Left ventricle myocardium inferior (tissue), 1 donor: ENCODE measurements at places on chromosomes 4 and X. TPM values are rescaled to one million over a fixed set of nuclear protein-coding genes. Genes with fewer than 3 reads are reported as not detected.

DNA sequence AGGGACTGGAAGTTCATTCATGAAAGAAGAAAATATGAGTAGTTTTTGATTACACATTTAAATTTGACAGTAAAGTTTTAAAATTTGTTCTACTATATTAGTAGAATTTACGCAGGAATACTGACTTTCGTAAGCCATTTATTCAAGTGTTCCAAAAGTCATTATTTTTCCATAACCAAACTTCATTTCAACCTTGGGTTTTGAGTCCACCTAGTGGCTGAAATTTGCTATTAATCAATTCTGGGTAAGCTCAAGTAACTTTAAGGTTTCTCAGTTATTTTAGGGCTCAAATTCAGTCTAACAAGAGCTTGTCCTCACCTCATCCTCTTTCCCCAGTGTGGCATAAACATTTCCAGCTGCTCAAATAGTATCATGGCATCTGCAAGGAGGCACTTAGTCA, 175.4 kb downstream of the SH3BGRL start:
- DNase-seq: no peak

GRCh38 chr4:14831416-14831815, 170.9 kb upstream of the CPEB2 start:
- DNase-seq: no peak

Gene TAF9B
- total RNA-seq: 21.1 TPM

- DNase-seq: no peak
These were observed 279.6 kb upstream of the PITX2 start for GRCh38 chr4:110902500-110902899.

Gene MTCP1
- 56.9 TPM for total RNA-seq

- DNase-seq: no peak
These were observed 338.8 kb downstream of the UNC5C start for GRCh38 chr4:95209927-95210326.
